ENCODE measurements at places on chromosomes 12 and 14.

- DNase-seq = no peak
Measured at GRCh38 chr12:110845339-110845682, 1.5 kb upstream of the CCDC63 start.

DNA sequence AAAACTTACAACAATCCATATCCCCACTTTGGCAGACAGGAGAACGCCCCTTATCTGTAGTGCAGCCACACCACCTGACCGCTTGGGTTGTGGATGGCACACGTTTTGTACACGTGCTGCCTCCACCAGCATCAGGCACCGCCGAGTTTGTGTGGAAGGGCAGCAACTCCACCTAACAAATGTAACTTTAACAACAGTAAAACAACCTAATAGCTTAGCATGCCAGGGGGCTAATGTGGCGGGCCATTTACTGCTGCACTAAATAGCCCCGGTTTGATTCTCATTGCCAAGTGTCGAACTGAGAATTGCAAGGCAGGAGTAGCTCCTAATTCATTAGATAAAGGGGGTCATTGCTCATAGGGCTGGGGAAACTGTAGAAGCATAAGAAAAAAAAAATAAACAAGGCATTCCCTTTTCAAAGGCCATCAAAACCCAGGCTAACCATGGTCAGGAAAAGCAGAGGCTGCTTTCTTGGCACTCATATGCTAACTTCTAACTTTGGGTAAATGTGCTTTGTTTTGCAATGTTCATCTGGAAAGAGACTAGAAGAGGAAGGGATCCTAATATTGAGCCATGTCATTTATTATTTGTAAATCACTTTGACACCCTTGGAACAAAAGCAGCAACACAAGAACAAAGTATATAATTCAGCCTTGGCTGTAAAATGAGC is 279.7 kb upstream of the SOX5 start:
- DNase-seq = no peak

- DNase-seq = no peak
Measured at GRCh38 chr14:50303744-50304471, 8.1 kb downstream of the L2HGDH start.

DNA sequence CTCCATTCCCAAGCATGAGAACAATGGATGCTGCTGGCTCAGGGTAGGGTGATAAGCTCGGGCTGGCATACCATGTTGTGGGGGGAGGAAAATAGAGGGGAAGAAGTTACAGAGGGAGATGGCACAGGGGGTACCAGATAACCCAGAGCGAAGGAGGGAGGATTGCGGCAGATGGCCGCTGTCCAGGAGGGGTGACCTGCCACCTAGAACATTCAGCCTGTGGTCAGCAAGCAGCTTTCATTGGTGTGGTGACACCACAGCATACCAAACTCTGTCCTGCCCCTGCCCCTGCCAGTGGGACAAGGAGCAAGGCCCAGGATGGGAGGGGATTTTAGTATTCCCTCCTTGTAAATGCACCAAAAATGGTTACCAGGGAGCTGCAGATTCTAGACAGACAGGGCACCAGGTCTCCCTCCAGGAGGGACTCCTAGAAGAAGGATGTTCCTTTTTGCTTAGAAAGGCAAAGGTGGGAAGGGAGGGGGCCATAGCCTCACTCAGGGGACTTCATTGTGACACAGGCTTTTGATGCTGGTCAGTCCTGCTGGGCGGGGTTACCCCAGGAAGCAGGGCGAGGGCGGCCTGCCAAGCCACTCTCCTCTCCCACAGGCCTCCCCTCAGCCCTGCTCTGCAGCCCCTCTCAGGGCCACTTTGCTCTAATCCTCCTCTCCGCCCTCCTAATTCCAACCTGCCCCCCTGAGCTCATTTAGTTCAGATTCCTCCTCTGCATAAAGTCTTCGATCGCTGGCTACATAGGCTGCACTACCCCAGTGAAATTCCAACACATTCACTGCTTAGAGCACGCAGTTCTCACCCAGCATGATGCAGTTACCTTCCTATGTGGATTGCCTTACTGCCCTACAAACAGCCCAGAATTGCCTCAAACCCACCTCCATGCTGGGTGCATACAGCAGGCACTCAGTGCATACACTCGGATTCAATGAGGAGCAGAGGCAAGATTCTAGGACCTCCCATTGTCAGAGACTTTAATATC is 36.0 kb upstream of the PLEKHG6 start:
- DNase-seq = no peak

DNA sequence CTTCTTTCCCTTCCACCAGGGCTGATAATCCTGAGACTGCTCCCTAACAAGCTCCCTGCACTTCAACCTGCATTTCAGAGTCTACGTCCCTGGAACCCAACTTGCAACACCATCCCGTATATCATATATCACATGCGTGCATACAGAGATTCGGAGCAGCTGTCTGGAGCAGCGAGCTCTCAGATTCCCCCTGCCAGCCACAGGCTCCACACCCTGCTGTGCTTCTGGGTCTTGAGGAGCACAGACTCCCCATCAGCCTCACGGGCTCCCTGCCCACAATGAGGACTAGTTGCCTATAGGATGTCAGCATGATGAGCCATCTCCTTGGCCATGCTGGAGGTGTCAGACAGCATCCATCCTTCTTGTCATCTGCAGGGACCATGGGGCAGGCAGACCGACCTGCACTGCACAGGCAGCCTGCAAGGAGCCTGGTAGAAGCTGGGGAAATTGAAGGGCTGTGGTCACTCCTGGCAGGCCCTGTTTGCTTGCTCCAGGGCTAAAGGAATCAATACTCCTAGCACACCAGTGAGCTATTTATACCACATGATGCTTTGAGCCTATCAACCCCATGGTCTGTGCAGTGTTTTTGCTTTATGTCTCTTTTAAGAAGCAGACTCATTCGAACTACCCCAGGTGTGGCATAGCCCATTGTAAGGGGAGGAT is 19.6 kb upstream of the HDAC7 start:
- DNase-seq = no peak

- DNase-seq = no peak
Measured at GRCh38 chr14:104676130-104676693, 13.2 kb upstream of the INF2 start.

DNA sequence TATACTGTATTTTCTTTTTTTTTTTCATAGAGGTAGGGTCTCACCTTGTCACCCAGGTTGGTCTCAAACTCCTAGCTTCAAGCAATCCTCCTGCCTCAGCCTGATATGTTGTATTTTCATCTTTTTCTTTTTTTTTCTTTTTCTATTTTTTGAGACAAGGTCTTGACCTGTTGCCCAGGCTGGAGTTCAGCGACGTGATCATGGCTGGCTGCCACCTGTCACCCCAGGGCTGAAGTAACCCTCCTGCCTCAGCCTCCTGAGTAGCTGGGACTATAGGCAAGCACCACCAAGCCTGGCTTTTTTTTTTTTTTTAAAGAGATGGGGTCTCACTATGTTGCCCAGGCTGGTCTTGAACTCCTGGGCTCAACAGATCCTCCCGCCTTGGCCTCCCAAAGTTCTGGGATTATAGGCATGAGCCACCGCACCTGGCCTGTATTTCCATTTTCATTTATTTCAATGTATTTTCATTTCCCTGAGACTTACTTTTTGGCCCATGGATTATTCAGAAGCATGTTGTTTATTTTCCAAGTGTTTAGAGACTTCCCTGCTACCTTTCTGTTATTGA is 16.2 kb upstream of the ARF6 start:
- no peak for DNase-seq

DNA sequence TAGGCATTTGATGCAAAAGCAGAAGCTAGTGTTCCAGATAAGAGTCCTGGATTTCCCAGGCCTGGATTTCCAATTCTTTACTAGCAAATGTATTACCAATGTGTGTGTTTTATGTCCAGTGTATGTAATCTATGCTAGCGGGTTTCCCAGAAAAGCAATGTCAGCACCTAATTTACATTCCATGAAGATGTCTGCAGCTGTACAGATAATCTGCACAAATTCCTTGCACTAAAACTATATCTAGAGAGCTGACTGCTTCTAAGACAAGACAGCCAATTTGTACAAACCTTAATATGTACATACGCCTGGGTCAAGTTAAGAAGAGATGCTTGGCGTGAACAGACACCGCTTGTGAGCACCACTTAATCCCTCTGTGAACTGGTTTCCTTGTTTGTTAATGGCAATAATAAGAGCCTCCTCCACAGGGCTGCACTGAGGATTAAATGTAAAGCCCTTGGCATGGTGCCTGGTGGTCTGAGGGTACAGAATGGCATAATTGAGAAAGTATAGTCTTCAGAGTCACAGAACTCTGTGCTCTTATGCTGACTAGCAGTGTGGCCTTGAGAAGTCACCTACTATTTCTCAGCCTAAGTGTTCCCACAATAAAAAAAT is 185.6 kb downstream of the EPS8 start:
- no peak for DNase-seq

DNA sequence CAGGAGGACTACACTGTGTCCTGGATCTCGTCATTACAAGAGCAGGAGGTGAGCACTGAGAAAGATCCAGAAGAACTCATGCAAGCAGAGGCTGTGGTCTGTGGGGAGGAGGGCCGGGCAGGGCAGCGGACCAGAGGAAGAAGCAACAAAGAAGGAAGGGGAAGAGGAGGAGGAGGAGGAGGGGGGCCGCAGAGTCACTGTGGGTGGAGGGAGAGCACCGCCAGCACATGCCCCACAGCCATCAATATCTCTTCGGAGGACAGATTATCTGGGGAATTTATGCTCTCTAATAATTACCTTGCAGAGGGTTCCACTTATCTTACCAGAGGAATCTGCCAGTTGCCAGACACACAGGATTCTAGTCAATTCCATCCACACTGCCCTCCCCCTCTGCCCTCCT is 105.6 kb downstream of the DPF3 start:
- DNase-seq = no peak

GRCh38 chr14:80587096-80587724 is 354.3 kb downstream of the CEP128 start:
- no peak for DNase-seq

DNA sequence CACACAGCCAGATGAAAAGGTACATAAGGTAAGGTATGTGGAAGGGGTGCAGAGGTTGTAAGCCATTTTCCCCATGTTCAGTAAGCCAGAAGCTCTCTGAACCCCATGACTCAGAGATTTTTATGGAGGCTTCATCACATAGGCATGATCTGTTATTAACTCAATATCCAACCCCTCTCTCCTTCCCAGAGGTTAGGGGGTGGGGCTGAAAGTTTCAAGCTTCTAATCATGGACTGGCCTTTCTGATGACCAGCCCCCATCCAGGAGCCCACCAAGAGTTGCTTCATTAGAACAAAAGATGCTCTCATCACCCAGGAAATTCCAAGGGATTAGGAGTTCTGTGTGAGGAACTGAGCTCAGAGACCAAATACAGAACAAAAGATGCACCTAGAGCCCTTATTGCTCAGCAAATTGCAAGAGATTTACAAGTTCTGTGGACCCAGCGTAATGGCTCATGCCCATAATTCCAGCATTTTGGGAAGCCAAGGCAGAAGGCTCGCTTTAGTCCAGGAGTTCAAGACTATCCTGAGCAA is 103.2 kb upstream of the DAAM1 start:
- no peak for DNase-seq

- no peak for DNase-seq
Measured at GRCh38 chr12:88579161-88579517, 1.1 kb downstream of the KITLG start.

DNA sequence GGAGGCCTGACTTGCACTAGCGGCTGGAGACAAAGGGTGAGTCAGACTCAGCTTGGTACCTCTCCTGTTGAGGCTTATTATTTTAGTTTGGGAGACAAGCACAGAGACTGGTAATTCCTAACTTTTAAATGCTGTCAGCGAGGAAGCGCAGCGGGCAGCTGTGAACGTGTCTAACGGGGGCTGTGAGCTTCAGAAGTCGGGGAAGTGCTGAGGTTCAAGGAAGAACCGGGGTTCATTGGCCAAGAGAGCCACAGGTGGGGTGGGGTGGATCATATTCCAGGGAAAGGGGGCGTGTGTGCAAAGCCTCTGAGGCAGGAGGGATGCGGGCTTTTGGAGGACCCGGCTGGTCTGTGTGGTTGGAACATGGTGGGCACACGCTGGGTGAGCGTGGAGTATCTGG is 36.1 kb upstream of the ADGRD1 start:
- no peak for DNase-seq

GRCh38 chr12:49296836-49297694 is 2.1 kb downstream of the PRPH start:
- DNase-seq = no peak

DNA sequence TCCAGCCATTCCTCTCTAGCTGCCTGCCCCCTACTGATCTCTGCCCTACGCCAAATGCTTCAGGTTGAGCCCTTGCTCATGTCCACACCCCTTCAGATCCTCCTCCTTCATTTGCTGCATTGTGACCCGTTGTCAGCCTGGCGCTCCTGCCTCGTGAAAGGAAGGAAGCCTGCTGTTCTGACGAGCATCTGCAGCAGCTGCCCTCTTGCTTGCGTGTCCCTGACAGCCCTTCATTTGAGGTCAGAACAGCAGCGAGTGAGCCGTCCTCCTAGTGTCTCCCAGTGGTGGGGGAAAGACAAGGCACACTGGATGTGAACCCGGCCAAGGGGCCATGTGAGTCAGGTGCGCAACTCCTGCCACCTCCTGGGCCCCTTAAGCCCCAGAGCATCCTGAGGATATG is 3.0 kb upstream of the PIANP start:
- DNase-seq = no peak

DNA sequence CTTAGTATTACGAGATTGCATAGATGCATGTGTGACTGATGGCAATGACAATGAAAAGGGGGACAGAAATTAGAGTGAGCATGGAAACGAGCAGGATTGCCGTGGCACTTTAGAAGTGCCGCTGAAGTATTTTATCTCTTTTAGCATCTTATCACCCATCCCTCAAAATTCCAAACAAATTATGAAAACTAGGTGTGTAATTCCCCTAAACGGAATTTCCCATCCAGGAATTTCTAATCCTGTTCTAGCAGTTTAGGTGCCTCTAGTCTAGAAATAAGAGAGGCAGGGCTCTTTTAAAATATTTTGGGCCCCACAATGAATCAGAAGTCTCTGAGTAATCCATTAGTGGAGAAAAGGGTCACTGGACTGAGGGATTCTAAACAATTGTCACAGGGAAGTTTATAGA is 947 bp downstream of the TMEM52B start:
- no peak for DNase-seq

DNA sequence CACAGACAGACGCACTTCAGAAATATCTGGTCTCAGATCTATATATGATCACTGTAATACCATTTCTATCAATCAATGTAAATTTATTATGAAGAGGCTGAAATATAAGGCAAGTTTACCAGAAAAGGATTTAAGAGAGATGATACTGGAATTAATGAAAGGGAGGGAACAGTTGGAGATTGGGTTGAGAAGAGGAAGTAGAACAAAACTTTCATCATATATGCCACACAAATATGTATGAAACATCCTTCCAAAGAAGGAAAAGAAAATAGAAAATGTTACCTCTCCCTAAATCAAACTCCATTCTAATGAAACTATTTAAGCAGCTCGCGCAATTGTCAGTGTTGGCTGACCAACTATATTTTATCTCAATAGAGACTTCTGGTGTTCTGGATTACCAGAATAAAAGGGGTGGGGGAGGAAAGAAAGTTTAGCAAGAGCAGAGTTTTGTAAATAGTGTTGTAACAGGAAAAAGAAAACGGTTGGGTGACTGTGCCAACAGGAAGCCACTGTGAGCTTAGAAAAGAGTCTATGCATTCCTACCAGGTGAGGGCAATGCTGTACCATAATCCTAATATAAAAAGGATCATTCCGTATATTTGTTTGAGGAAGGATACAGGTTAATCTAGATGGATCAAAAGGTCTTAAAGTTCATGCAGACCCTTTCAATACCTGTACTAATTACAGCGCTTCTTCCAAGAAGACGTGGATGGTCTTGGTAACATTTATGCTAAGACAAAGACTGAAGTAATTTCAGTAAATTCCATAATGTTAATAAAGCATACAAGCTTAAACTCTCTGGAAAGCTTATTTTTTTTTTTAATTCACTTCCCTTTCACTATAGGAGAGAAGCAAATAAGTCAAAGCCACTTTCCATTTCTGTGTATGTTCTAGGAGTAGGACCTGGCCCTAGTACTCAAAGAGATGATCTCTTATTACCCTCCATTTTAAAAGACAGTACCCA is 14.5 kb upstream of the LLPH start:
- no peak for DNase-seq

All from activated T-helper 1 cell treated with anti-CD3 and anti-CD28 coated beads, Interleukin-2, amount 50 U/mL, for 16 hours (primary cell).